ENCODE measurements at places on chromosomes 12 and 14.
A peak's percentile ranks its signal among the peaks of the same experiment; 100 is the strongest.

DNA sequence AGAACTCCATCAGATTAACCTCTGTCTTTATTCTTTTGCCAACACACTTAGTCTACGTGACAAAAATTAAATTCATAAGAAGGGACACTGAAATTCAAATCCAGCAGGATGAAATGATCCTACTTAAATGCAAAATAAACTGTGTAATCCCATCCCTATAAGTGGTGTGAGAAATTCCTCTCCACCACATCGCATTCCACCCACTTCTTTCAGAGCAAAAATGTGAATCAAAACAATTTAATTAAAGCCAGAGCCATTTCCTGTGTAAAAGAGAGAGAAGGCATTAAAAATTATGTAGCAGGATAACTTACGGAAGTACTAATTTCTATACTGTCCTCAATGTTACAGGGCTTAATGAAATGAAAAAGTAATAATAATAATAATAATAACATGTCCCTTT lies 844.3 kb downstream of the GALC start:
- DNase-seq, result no peak

GRCh38 chr12:95351748-95352147 lies 122.2 kb upstream of the METAP2 start:
- no peak for DNase-seq

DNA sequence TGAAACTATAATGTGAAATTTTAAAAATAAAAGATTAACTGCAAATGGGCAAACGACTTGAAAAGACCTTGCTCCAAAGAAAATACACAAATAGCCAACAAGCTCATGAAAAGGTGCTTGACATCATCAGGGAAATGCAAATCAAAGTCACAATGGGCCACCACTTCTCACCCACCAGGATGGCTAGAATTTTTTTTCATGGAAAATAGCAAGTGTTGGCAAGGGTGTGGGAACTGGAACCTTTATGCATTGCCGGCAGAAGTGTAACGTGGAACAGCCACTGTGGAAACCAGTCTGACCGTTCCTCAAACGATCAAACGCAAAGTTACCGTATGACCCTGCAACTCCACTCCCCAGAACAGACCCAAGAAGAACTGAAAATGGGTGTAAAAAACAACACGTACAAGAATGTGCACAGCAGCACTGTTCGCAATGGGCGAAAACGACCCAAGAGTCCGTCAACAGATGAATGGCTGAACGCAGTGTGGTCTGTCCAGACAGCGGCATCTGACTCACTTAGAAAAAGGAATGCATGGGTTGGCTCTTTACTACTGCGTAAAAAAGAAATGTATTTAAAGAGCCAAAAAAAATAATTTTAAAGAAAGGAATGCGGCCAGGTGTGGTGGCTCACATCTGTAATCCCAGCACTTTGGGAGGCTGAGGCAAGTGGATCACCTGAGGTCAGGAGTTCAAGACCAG lies 40.2 kb downstream of the SCARB1 start:
- no peak for DNase-seq

GRCh38 chr12:49540229-49541139 lies 1.7 kb downstream of the KCNH3 start:
- DNase-seq, result no peak

- no peak for DNase-seq
Measured at GRCh38 chr12:131420867-131421447, 289.9 kb upstream of the SFSWAP start.

DNA sequence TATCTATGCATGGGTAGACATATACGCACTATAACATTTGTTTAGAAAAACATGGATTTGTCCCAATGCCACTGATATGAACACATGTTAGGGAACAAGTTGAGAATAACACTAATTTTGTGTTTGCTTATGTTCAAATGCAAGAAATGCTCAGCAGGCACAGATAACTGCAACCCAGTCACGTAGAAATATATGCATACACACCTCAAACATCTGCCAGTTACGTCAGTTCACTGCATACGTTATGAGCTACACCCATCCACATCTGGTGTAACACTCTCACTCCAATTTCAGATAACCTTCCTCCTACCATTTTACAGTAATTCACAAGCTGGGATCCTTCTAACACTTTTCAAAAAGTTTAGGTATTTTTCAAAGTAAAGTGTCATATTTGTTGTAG lies 10.7 kb downstream of the PAWR start:
- no peak for DNase-seq

GRCh38 chr12:57214398-57214781 lies 2.2 kb upstream of the NXPH4 start:
- peak; percentile 27 for DNase-seq

DNA sequence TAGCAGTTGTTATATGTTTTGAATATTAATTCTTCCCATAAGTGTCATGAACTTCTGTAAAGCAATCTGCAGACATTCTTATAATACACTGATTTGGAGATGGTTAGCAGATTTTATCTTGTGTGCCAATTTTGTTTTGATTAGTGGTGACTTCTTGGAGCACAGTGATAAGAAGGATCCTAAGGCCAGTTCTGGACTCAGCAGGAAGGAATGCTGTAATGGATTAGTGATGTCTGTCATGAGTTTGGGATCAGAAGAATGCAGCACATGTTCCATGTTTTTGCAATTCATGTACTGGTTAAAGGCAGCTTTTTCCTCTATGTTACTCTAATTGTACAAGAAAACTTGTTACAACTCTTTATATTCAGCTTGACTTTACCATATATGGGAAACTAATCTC lies 91.5 kb downstream of the UNC79 start:
- DNase-seq, result no peak

DNA sequence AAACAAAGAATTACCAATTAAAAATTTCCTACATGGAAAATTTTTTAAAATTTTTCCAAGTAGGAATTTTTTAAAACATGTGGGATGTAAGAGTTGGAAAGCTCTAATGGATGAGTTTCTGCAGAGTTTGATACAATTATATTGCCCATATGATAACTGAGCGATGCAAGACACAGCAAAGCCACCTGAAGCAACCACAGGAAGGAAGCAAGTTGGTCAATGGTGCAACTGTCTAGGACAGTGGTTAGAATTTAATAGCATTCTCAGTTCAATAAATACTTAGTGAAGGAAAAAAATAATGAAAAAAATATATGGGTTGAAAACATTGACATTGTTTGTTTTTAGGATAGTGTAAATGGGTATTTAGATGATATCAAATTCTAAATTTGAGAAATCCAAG lies 178.6 kb upstream of the GARIN2 start:
- no peak for DNase-seq

GRCh38 chr12:90621927-90622326 lies 333.0 kb downstream of the CCER1 start:
- no peak for DNase-seq

GRCh38 chr12:95626854-95627253 lies 75.6 kb upstream of the USP44 start:
- DNase-seq, result no peak

DNA sequence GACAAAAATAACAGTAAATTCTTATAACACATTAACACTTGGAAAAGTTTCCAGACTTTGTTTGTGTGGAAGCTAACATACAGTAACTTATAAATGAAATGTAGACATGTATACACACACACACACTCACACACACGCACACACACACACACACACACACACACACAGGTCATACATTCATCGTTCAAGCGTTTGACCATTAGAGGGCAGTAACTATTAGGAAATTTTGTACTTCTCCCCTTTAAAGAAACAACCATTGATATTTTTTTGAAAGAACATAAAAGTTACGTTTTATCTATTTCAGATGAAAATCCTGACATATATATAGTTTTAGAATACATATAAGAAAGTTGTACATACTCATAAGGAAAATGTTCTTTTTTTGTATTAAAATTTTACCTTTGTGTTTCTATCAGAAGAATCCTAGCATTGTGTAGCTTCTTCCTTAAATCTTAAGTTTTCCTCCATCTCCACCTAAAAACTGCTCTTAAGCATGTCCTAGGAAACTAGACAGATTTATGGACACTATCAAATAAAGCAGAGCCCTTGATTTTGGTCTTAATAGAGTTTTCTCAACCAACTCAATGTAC lies 29.0 kb downstream of the PTPRQ start:
- no peak for DNase-seq

- no peak for DNase-seq
Measured at GRCh38 chr14:87628129-87628528, 364.9 kb downstream of the GALC start.

DNA sequence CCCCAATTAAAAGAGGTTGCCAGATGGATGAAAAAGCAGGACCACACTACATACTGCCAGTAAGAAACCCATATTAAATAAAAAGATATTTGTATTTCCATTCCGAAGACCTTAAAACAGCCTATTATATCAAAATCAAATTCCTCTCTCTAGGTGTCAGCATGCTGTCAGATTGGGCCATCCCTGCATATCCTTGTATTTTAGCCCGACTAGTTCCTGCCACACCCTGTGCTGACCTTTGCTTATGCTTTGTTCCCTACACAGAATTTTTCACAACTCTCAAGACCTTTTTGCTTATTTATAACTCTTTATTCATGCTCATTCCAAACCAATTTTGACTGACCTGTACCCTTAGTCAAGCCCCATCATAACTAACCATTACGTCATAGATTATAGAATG lies 12.8 kb downstream of the GSKIP start:
- DNase-seq, result no peak

- DNase-seq, result no peak
Measured at GRCh38 chr12:51360315-51360714, 13.8 kb upstream of the CELA1 start.

DNA sequence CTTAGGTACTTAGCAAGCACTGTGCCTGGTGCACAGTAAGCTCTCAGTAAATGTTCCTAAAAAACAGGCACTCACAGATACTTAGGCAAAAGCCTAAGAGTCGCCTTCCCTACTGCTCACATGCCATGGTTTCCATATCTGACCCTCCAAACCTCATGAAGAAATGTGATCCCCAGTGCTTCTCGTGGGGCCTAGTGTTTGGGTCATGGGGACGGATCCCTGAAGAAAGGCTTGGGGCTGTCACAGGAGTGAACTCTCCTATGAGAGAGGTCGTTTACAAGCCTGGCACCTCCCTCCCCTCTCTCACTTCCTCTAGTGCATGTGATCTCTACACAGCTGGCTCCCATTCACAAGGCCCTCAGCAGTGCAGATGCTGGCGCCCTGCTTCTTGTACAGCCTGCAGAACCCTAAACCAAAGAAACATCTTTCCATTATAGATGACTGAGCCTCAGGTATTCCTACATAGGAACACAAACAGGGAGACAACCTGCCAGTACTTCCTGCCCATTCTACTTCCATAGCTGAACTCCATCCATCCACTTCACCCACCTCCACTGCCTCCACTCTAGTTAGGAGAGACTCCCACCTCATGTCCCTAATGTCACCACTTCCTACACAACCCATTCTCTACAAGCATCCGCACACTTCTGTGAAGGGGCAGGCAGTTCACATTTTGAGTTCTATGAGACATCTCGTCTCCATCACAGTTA lies 2.9 kb downstream of the SLC15A4 start:
- no peak for DNase-seq

- no peak for DNase-seq
Measured at GRCh38 chr14:62301911-62302310, 539.7 kb downstream of the SNAPC1 start.

GRCh38 chr14:64478634-64479250 lies 13.4 kb downstream of the AKAP5 start:
- no peak for DNase-seq

- no peak for DNase-seq
Measured at GRCh38 chr14:74609721-74610120, 2.3 kb downstream of the LTBP2 start.

- DNase-seq, result no peak
Measured at GRCh38 chr14:99203080-99203479, 68.9 kb downstream of the BCL11B start.

DNA sequence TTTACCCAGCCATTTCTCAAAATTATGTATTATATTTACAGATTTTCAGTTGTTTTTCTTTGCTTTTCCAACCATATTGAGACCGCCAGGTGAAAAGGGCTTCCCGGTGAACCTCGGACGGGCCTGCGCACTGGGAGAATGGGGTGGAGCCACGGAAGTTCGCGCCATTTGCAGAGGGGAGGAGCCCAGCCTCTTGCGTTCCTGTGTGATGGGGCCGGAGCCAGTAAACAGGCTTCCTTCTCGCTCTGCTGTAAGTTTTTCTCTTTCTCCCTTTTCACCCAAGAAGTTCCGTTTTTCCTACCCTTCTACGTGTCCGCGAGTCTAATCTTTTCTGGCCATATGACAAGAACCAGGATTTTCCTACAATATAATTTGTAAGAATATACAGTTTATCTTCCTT lies 1108.8 kb upstream of the SEL1L start:
- DNase-seq, result no peak

GRCh38 chr12:98868076-98868475 lies 223.0 kb downstream of the APAF1 start:
- no peak for DNase-seq

GRCh38 chr12:60849723-60850122 lies 1253.9 kb downstream of the SLC16A7 start:
- no peak for DNase-seq

GRCh38 chr14:65926935-65927700 lies 514.6 kb downstream of the FUT8 start:
- no peak for DNase-seq

GRCh38 chr14:91899806-91900205 lies 32.5 kb upstream of the TC2N start:
- no peak for DNase-seq

GRCh38 chr12:85641796-85642195 lies 194.4 kb downstream of the RASSF9 start:
- no peak for DNase-seq

GRCh38 chr14:54258382-54258781 lies 138.4 kb upstream of the CDKN3 start:
- DNase-seq, result no peak

- no peak for DNase-seq
Measured at GRCh38 chr14:67815573-67816225, 691 bp downstream of the ZFYVE26 start.

GRCh38 chr14:69398818-69399210 lies 322 bp downstream of the SLC39A9 start:
- DNase-seq, result no peak

GRCh38 chr12:85836197-85837090 lies at the start of gene RASSF9:
Gene RASSF9, minus strand, starts transcription at chr12:85836409. Its CDS starts 208 bp downstream, at chr12:85836201.
- no peak for DNase-seq

DNA sequence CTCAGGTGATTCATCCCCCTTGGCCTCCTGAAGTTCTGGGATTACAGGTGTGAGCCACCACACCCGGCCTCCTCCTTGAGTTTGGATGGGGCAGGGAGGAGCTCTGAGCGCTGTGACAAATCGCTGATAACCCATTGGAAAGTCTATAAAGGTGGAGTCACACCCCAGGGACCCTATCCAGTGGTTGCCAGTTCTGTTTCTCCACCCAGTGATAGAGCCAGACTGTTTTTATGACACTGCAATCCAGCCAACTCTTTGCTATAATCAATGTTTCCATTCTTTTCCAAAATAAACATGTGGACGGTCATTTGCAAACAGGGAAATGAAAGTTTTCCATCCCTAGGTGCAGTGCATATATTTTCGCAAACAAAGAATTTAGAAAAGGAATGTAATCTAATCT lies 142.0 kb upstream of the PELI2 start:
- no peak for DNase-seq

DNA sequence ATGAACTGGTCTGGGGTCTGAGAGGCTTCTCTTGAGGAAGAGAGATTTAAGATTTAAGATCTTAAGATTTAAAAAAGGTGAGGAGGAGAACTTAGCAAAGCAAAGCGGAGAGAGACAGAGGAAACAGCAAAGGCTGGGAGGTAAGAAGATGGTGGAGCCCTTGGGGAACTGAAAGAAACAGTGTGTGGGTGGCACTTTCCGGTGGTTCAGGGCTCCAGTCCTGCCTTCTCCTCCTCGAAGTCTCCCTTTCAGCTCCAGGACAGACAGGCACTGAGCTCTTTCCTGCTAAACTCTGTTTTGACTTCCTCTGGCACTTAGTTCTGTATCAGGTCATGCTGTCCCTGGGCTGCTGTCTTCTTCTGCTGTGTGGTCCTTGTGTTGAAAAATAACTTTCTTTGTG lies 298.7 kb upstream of the SRRM4 start:
- no peak for DNase-seq

Measured in activated CD4-positive, CD25-positive, alpha-beta regulatory T cell treated with anti-CD3 and anti-CD28 coated beads, Interleukin-2, amount 50 U/mL, for 16 hours (primary cell).